Colonic mucosa (tissue), 4 donors: ENCODE measurements at places on chromosomes 13 and 19. TPM values are rescaled to one million over a fixed set of nuclear protein-coding genes. Genes with fewer than 3 reads are reported as not detected.
A peak's percentile ranks its signal among the peaks of the same experiment; 100 is the strongest.

The ZNF562 gene
- total RNA-seq = 34.7 TPM

- peak; percentile 72 for DNase-seq
- H3K27me3 ChIP-seq = no peaks in the 10 kb centered on the region
- H3K27ac ChIP-seq = peak overlapping the region; percentile 40
Measured at GRCh38 chr19:56838909-56839651, 1.4 kb downstream of the PEG3 start.

- no peak overlapping the region for H3K27ac ChIP-seq
- no peak overlapping the region for H3K4me3 ChIP-seq
- no peak for DNase-seq
- H3K36me3 ChIP-seq = no peaks in the 10 kb centered on the region
- no peaks in the 10 kb centered on the region for H3K4me1 ChIP-seq
Measured at GRCh38 chr13:78827471-78827870, 168.5 kb upstream of the OBI1 start.

DNA sequence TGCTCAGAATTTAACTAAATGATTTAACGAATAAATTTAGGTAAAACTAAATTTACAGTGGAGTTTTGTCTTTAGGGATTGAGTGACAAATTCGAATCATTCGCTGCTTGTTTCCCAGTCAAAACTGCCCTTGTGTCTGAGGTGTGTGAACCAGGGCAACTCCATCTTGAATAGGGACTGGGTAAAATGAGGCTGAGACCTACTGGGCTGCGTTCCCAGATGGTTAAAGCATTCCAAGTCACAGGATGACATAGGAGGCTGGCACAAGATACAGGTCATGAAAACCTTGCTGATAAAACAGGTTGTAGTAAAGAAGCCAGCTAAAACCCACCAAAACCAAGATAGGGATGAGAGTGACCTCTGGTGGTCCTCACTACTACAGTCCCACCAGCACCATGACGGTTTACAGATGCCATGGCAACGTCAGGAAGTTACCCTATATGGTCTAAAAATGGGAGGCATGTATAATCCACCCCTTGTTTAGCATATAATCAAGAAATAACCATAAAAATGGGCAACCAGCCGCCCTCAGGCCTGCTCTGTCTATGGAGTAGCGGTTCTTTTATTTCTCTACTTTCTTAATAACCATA is 10.2 kb upstream of the ANKRD10 start:
- no peak overlapping the region for H3K4me3 ChIP-seq
- no peaks in the 10 kb centered on the region for H3K27me3 ChIP-seq
- H3K4me1 ChIP-seq = no peaks in the 10 kb centered on the region
- H3K27ac ChIP-seq = no peak overlapping the region

DNA sequence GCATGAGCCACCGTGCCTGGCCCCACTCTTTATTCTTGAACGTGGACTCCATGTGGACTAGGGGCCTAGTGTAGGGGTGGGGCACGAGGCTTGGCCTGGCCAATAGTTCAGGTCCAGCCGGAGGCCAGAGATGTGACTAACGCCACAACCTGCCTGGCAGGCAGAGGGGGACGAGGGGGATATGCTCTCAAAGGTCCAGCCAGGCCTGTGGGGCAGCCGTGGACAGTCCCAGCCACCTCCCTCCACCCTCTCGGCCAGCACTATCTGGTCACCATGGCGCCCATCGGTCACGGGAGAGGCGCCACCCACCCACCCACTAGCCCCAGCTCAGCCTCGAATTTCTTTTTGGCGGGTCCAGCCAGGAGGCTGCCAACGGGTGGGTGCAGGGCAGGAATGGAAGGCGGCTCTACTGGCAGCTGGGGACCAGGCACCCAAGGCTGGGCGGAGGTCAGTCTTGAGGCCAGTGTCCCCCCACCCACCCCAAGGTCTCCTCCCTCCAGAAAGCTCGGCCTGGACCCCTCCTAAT is 2.2 kb upstream of the CERS1 start:
- no peaks in the 10 kb centered on the region for H3K36me3 ChIP-seq
- H3K4me1 ChIP-seq = peaks cover 5% of the 10 kb centered on the region
- no peak overlapping the region for H3K27ac ChIP-seq
- no peak overlapping the region for H3K4me3 ChIP-seq

- H3K27ac ChIP-seq = no peak overlapping the region
- no peaks in the 10 kb centered on the region for H3K27me3 ChIP-seq
- no peak for DNase-seq
- H3K36me3 ChIP-seq = no peaks in the 10 kb centered on the region
- H3K4me3 ChIP-seq = no peak overlapping the region
- H3K4me1 ChIP-seq = no peaks in the 10 kb centered on the region
Measured at GRCh38 chr13:33606692-33607091, 211.3 kb upstream of the RFC3 start.

DNA sequence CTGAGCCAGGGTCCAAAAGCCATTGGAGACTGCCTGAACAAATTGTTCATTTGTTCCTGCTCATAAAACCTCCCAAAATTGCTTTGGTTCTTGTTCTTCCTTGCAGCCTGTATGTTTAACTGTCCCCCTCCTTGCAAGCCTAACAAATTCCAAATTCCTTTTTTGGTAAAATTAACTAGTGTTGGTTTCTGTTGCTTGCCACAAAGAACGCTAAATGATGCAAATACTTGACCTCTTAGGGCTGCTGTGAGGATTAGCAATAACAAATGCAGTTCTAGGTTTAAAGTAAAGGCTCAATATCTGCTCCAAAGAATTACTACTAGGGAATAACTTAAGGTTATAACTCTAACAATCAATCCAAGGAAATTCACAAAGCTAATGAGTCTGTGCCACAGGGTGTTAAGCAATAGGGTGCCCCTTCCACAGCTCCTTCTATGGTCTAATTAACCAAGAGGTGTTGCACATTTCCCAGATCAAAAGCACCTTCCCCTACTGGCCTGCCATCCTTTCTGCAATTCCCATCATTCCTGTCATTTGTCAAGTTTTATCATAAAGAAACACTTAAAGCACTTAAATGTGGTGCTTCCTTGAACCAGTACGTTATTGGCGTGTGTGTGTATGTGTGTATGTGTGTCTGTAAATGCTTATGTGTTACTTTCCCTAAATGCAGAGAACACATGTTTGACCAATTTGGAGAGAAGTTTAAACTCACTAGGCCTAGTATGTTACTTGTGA is 110.2 kb downstream of the RAP2A start:
- H3K4me1 ChIP-seq = no peaks in the 10 kb centered on the region
- no peak overlapping the region for H3K27ac ChIP-seq
- H3K27me3 ChIP-seq = no peaks in the 10 kb centered on the region
- H3K36me3 ChIP-seq = no peaks in the 10 kb centered on the region

DNA sequence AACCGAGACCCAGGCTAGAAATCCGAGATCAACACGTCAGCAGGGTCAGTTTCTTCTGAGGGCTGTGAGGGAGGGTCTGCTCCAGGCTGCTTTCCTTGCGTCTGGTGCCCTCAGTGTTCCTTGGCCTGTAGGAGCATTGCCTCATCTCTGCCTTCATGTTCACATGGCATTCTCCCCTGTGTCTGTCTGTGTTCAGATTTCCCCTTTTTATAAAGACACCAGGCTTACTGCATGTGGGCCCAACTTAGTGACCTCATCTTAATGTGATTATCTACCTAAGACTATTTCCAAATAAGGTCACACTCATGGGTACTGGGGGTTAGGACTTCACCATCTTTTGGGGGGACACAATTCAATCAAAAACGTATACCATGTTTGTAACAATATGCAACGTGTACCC is 57.2 kb upstream of the C1QTNF9 start:
- H3K4me3 ChIP-seq = no peak overlapping the region
- no peaks in the 10 kb centered on the region for H3K27me3 ChIP-seq
- peak overlapping the region; percentile 14 for H3K27ac ChIP-seq

The RDH8 gene
- not detected for total RNA-seq

- peak overlapping the region; percentile 17 for H3K27ac ChIP-seq
- no peak for DNase-seq
- no peaks in the 10 kb centered on the region for H3K36me3 ChIP-seq
- H3K27me3 ChIP-seq = no peaks in the 10 kb centered on the region
- H3K4me1 ChIP-seq = peaks cover 21% of the 10 kb centered on the region
Measured at GRCh38 chr13:112991609-112992008, 22.6 kb downstream of the MCF2L start.

GRCh38 chr13:46170687-46171086 is 11.3 kb downstream of the LCP1 start:
- no peak overlapping the region for H3K27ac ChIP-seq
- H3K4me3 ChIP-seq = no peak overlapping the region
- no peak for DNase-seq
- no peaks in the 10 kb centered on the region for H3K27me3 ChIP-seq
- no peaks in the 10 kb centered on the region for H3K4me1 ChIP-seq
- H3K36me3 ChIP-seq = no peaks in the 10 kb centered on the region

DNA sequence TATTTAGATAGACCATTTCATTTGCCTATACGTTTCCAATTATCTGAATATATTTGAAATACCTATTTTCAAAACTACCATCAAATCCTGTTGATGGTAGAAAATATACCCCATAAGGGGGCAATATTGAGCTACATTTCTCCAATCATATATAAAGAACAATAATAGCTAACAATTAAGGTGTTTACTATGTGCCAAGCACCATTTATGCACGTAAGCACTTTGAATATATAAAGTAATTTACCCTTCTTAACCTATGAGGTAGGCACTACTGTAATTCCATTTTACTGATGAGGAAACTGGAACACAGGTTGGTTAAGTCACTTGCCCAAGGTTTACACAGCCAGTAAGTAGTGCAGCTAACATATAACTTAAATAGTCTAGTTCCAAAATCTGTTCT is 79.2 kb downstream of the UBL3 start:
- no peaks in the 10 kb centered on the region for H3K36me3 ChIP-seq
- H3K27ac ChIP-seq = no peak overlapping the region
- no peaks in the 10 kb centered on the region for H3K27me3 ChIP-seq
- H3K4me1 ChIP-seq = no peaks in the 10 kb centered on the region

DNA sequence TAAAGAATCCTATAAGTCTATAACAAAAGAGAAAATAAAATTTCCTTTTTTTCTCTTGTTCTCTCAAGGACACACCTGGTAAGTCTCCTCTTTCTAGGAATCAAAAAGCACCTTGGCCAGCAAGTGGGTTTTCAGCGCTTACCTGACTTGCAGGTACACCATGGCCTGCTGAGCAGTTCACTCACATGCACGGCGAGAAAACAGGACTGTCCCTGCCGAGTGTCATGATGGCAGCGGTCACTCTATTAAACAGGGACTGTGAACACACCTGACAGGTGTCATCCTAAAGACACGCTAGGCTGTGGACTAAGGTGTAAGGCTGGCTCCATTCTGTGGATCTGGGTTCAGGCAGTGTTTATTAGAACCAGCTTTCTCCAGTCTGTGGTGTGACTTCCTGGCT is 170.2 kb downstream of the TEX29 start:
- no peaks in the 10 kb centered on the region for H3K4me1 ChIP-seq
- H3K4me3 ChIP-seq = no peak overlapping the region
- no peaks in the 10 kb centered on the region for H3K27me3 ChIP-seq
- H3K27ac ChIP-seq = no peak overlapping the region
- H3K36me3 ChIP-seq = no peaks in the 10 kb centered on the region

The ERICH4 gene
- not detected for total RNA-seq

The CEACAM6 gene
- 655 TPM for total RNA-seq

GRCh38 chr13:99985886-99986527 is 4.4 kb downstream of the ZIC2 start:
- no peak for DNase-seq
- H3K4me3 ChIP-seq = no peak overlapping the region
- peaks cover 97% of the 10 kb centered on the region for H3K27me3 ChIP-seq

DNA sequence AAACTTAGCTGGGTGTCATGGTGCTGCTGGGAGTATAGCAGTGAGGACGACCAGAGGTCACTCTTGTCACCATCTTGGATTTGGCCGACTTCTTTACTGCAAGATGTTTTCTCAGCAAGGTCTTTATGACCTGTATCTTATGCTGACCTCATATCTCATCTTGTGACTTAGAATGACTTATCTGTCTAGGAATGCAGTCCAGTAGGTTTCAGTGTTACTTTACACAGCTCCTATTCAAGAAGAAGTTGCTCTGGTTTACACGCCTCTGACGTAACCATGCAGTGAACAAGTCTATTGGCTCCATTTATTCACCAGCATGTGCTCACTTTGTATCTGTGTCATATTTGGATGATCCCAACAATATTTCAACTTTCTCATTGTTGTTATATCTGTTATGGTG is 26.7 kb downstream of the ZNF850 start:
- no peak overlapping the region for H3K27ac ChIP-seq
- no peaks in the 10 kb centered on the region for H3K27me3 ChIP-seq
- H3K4me1 ChIP-seq = no peaks in the 10 kb centered on the region

DNA sequence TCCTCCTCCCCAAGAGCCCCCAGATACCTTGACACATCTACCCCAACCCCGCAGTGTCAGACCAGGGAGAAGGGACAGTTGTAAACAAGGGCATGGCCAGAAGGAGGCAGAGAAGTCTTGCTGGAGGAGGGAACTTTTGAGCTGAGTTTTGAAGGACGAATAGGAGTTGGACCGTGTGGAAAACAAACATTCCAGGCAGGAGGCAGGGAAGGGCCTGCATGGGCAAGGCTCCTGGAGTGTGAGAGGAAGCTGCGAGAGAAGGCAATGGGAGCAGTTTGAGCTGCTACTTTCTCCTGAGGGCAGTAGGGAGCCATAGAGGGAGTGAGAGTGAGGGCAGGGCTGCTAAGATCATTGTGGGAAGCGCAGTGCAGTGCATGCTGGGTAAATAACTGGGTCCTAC is 23.3 kb downstream of the IL12RB1 start:
- H3K4me3 ChIP-seq = no peak overlapping the region
- no peaks in the 10 kb centered on the region for H3K36me3 ChIP-seq
- DNase-seq = no peak
- no peaks in the 10 kb centered on the region for H3K27me3 ChIP-seq
